ENCODE measurements at places on chromosomes 13 and 19.

DNA sequence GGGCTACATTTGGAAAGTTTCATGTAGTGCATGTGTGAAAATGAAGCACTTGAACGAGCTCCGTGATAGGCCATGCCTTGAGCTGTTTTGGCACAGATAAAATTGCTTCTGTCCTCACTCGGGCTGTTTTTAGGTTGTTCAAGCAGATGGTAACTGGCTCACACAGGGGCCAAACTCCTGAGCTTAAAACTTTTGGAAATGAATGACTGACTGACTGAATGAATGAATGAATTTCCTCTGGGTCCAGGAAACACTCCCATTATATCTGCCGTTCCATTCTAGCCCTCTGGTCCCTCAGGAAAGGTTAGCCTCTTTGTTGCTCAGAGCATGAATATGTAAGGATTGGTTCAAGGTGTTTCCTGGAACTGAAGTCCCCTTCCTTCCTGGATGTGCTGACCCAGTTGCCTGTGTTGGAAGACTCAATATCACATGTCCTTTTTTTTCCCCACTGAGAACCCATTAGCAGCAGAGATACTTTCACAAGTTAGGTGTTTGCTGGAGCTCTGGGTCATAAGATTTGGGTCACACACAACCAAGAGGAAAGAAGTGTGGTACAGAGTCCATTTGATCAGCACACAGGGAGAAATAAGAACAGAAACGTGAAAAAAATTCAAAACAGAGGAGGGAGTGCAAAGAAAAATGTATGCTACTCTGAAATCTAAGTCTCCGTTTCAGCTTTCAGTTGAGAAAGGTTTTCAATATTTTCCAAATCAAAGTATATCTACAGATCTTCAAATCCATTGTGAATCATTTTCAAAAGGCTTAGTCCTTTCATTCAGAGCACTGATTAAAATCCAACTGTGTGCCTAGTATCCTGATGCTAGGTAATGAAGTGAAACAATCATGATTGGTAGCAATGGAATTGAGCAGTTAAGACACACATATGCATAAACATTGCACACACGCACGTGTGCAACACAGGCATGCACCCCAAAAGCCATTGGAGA, 18.9 kb downstream of the MBNL2 start:
- DNase-seq = no peak

DNA sequence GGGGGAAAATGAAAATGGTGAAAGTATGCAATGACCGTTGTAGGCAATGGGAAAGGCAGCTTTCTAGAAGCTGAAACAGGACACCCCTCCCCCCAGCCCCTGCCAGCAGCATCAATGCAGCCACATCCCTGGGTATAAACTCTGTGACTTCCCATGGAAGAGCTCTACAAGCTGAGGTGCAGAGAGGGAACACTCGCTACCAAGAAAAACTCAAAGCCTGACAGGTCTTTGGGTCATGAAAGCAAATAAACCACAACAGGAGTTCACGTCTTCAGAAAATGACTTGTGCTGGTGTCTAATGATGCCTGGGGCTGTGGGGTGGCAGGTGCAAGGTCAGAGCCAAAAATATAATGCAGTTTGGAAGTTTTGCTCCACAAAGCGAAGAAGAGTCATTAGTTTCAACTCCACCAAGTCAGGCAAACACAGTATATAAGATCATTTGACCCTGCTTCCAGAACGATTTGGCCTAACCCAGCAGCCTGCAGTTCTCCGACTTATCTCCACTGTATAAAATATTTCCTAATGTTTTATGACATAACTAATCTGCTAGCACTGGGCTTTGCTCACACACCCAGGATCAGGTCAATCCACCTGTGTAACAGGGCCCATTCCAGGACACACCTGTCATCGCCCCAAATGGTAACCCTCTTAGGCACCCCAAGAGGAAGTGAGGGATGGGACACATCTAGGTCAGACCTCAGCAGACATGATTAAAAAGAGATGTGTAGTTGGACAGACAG, 102.1 kb downstream of the IRS2 start:
- no peak for DNase-seq

GRCh38 chr19:30320916-30321315, 51.3 kb upstream of the ZNF536 start:
- DNase-seq = no peak

DNA sequence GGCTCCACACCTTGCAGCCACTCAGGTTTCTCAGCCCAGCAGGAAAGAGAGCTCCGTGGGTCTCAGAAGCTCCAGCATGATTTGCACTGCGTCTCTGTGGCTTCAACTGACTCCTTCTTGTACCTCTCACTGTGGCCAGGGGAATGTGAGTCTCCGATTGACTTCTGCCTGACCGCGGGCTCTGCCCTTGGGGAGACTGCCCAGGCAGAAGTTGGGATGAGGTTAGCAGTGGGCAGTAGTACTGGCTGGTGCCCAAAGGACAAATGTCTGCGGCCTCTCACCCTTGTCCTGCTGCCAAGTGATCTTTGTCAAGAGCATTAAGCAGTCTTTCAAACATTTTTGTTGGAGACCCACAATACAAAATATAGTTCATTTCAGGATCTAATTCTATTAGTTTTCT, 34.4 kb upstream of the FXYD3 start:
- no peak for DNase-seq

- DNase-seq = no peak
Observed at GRCh38 chr13:106802917-106803316, 235.0 kb upstream of the ARGLU1 start.

- no peak for DNase-seq
Observed at GRCh38 chr19:51460164-51460992, 2.1 kb upstream of the SIGLEC8 start.

DNA sequence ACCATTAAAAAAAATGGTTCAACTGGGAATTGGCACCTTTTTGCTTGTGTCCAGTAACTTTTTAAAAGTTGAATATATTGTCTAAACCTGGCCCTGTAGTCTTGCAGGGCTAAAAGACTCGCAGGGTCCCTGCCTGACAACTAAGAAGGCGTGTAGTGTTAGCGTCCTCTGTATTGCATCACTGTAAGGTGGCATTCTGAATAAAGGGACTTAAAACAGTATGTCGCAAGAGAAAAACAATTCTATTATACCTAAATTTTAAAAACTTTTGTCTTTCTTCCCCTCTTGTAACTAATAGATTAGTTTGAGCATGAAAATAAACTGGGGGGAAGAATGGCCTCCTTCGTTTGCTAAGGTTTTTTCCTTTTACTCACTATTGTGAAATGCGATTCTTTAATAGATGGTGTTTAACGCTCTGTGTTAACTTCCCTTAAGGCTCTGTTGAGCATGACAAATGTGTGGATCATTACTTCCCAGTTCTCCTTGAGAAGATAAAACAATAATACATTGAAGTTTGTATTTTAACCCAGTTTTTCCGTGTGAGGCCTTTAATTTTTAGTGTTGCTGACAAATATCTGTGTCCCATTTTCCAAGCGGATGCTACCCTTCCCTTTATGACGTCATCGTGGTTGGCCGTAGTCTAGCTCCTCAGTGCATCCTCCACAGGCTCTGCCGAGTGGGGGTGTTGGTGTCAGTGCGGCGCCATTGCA, 134.6 kb downstream of the KATNAL1 start:
- no peak for DNase-seq

GRCh38 chr19:48381178-48381950, 10.0 kb downstream of the KDELR1 start:
- DNase-seq = no peak
